ENCODE measurements at places on chromosomes 7 and 10.

DNA sequence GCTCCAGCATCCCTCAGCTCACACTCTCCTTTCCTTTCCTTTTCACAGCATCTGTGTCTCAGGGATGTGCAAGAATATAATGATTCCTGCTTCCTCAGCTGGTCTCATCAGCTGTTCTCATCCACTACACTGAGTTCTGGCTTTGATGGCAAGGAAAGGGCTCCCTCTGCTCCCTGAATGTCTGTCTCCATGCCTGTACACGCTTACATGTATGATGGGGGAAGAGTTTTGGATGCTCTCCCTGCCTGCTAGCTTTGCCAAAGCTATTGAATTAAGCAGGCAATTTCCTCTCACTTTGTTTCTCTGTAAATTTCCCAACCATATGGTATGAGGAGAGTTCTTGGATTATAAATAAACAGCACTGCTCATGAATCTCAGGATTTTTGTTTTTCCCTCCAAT lies 254.5 kb downstream of the SORCS3 start:
- no peak for DNase-seq

GRCh38 chr7:142868188-142868985 lies 13.5 kb downstream of the EPHB6 start:
- DNase-seq, result no peak

DNA sequence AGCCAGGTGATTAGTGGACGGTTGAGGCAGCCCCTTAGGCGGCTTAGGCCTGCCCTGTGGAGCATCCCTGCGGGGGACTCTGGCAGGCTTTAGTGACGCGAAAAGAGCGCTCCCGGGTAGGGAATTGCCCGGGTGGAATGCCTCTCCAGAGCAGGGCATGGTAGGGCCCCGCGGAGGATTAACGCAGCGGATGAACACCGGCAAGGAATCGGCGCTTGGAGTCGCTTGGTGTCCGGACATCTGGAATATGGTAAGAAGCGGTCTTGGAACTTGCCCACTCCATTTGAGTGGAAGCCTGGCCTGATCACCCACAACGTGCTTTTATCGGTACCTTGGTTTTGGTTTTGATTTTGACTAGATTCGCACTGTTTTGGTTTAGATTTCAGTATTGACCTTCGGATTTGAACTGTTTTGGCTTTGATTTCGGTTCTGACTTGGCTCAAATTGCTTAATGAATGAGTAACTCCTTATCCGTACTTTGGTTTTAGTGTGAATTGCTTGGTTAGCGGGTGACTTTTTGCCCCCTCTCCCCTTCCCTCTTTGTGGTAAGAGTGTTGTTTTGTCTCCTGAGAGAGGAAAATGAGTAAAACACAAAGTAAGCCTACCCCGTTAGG lies 24.2 kb upstream of the CHST3 start:
- DNase-seq, result no peak

- no peak for DNase-seq
These were observed 40.0 kb upstream of the PTPN12 start for GRCh38 chr7:77497079-77497478.

GRCh38 chr7:109284943-109285342 lies 715.3 kb downstream of the DNAJB9 start:
- no peak for DNase-seq

GRCh38 chr7:157397731-157398691 lies 61.2 kb downstream of the DNAJB6 start:
- DNase-seq, result peak; percentile 51

DNA sequence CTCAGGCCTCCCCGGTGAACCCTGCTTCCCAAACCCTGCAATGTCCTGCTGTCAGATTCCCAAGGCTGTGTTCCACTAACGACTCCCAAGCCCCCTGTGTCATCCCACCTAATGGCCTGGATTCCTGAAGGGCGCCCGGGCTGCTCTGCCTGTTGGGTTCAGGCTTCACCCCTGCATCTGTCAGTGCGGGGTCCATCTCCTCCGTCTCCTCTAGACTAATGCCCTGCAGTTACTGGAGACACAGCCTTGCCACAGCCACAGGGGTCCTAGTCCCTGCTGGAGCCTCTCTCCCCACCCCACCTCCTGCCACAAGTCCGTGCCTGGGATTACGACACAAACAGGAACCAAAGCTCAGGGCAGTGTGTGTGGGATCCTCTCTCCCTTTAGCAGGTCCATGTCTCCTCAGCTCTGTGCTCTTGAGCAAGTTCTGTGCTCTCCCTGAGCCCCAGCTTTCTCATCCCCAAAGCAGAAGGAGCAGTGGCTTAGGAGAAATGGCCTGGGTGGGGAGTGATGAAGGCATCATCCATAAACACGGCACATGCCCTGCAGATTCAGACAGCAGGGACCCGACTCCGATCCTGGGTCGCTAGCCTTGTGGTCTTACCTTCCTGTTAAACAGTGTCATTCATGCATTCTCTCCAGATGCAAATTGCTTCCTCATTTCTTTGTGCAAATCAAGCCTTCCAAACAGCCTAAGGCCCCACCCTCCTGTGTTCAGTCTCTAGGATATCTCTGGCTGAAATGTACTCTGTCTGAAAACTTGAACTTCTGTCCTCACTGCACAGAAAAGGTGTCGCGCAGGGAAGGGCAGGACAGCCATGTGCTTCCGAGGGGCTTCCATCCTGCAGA lies 8.2 kb upstream of the RBP3 start:
- DNase-seq, result no peak

GRCh38 chr10:21523557-21524008 lies 1.9 kb downstream of the SKIDA1 start:
- DNase-seq, result no peak

GRCh38 chr7:48098846-48099245 lies 9.8 kb downstream of the UPP1 start:
- DNase-seq, result no peak

GRCh38 chr10:129614341-129614740 lies 147.3 kb downstream of the MGMT start:
- DNase-seq, result peak; percentile 39

Data from ovary (tissue), 10 donors.